ENCODE measurements at places on chromosomes 4 and X.

DNA sequence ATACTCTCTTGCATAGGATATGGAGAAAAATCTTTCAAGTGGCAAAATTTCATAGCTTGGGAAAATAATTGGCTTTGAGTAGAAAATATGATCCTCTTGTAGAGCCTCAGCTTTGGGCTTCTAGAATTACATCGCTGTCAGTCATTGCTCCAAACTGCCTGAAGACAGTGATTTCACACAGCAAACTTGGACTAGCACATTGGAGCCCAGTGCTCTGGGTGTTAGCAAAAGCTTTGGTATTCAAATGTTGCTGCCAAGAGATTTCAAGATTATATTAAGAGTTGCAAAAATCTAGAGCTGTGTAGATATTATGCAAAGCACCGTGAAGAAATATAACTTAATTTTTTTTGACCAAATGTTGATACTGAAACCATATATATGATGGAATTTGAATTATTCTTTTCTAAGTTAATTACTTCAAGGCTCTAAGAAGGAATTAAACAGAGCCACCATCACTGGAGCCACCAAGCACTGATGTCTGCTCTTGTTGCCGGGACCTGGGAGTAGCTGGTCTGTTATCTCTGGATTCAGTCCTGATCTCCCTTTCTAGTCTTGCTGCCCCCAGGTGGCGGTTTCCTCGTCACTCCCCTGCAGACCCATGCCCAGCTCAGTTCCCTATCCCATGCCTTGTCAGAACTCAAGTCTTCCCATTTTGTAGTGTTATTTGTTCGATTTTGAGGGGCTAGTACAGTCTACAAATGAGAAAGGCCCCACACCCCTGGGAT lies 260.7 kb upstream of the SFRP2 start:
- DNase-seq = no peak

- no peak for DNase-seq
These were observed 12.3 kb downstream of the PGRMC2 start for GRCh38 chr4:128275346-128275745.

DNA sequence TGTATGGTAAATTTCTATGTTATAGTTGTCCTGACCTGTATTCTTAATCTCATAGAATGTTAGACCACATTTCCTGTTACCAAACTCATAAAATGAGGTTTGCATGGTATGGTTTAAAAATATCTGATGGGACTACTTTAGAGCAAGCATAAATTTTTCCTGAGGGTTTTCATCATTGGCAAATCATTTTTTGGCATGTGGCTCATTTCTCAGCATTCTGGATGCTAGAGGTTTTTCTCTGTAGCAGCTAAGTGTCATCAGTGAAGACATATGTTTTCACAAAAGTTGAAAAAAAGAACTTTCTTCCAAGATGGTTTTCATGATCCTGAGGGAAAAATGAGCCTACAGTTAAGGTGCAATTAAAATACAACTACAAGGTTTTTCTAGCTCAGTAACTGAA lies 503.5 kb upstream of the FAM47C start:
- DNase-seq = no peak

GRCh38 chr4:25346913-25347312 lies 30.1 kb upstream of the ANAPC4 start:
- no peak for DNase-seq

- no peak for DNase-seq
These were observed 27.3 kb downstream of the MND1 start for GRCh38 chr4:153371701-153372234.

DNA sequence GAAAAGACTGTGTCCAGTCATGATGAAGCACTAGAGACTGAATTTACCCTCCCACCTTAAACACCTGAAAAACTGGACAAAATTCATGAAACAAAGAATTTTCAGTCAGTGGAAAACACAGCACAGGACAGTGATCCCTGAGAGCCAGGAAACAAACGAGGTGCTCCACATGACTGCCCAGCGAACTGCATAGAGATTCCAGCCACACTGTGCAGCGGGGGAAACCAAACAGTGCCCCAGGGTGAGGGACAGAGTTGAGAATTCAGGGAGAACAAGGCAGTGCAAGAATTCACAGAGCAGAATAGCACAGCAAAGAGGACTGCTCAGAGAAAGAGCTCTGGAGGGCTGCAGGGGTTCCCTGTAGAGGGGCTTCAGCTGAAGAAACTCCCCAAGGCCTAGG lies 55.5 kb upstream of the SEC24B start:
- DNase-seq = no peak

- no peak for DNase-seq
These were observed 123.3 kb upstream of the TBL1X start for GRCh38 chrX:9341291-9342201.

GRCh38 chrX:41655631-41656030 lies 33.1 kb upstream of the GPR34 start:
- DNase-seq = no peak

- no peak for DNase-seq
These were observed at the start of gene FHDC1 for GRCh38 chr4:152935631-152936445. Gene FHDC1, plus strand, starts transcription at chr4:152936323. Its CDS starts 6,735 bp downstream, at chr4:152943058.

DNA sequence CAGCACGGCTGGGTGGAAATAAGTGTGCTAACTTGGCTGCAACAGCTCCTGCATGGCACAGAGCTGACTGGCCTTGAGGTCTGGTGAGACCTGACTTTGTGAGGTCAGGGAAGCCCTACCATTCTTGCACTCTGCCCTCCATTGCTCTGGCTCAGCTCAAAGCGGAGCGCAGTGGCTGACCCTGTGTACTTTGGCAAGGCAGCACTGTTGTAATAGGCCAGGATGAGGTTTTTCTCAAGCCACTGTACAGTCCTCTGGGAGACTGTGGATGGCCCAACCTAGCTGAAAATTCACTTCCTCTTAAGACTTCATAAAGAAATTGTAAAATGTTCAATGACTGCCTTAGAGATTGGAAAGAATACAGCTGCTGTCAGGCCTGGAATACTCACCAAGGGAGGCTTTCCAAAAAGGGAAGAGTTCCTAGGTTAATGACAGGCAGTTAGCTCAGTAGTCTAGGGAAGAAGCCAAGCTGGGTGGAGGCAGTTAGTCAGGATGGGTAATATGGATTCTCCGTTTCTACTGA lies 129.8 kb downstream of the GUCY2F start:
- no peak for DNase-seq

DNA sequence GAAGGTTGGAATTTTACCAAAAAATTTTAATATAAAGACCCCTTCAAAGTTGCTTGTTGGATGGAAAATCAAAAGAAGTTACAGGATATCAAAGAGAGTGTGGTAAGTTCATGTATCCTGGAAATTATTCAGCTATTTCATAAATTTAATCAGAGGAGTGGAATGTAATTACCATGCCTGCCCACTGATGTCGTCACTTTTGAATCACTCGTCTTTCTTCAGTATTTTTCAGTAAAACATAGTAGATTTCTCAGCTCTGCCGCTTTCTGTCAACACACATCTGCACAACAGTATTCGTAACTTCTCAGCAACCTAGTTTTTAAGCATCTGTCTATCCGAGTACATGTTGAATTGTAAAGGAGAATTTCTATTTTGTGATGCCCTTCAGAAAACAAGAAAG lies 2163.0 kb upstream of the AGA start:
- DNase-seq = no peak

GRCh38 chr4:171812333-171812664 lies 905 bp upstream of the GALNTL6 start:
- DNase-seq = no peak

GRCh38 chrX:103828529-103828928 lies 3.5 kb downstream of the RAB9B start:
- no peak for DNase-seq

GRCh38 chr4:18458465-18458864 lies 436.9 kb upstream of the LCORL start:
- no peak for DNase-seq

DNA sequence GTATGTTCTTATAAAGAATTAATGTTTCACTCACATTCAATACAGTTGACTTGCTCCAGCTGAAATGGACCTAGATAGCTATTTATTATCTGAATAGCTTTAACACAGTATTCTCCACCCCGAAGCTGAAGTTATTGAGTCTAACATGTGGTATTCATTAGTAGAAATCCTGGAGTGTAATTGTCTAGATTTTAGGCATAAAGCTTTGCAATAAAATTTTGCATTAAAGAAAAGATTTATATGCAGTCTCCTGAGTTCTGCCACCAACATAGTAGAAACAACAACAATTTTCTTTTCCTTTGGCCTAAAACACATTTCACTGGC lies 90.2 kb upstream of the DCLK2 start:
- no peak for DNase-seq

DNA sequence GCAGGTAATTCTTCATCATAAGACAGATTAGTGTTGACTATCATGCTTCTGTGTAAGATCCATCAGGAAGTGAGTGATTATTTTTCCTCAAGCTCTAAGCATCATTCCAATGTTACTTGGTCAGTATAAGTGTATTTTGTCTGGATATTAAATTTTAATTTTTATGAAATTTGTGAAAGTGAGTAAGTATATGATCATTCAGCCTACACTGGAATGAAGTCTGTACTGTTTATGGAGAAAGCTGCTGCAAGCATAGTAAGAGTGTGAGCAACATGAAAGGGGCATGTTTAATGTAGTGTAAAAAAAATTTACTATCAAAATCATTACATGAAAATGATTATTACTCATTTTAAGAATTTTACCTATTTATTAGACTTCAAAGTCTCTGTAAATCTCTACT lies 84.8 kb downstream of the IL15 start:
- no peak for DNase-seq

- no peak for DNase-seq
These were observed 629.5 kb upstream of the AMOT start for GRCh38 chrX:113470166-113470565.

DNA sequence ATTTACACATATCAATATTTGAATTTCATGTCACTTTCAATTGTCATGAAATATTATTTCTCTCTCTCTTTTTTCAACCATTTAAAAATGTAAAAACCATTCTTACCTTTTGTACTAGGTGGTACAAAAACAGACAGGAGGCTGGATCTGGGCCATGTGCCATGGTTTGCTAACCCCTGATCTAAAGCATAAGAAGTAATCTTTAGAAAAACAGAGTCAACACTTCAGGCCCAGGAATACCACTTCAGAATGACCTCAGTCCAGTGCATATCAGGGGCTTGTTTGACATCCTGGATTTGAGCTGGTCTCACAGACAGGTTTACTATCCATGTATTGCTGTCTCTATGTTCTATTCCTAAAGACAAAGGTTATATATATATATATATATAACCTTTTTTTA lies 102.5 kb downstream of the DCHS2 start:
- DNase-seq = no peak
